ENCODE measurements at places on chromosomes 2 and 18. TPM values are rescaled to one million over a fixed set of nuclear protein-coding genes. Genes with fewer than 3 reads are reported as not detected.
A peak's percentile ranks its signal among the peaks of the same experiment; 100 is the strongest.

GRCh38 chr2:223674998-223675609 is 72.9 kb upstream of the SCG2 start:
- DNase-seq, result peak; percentile 48

DNA sequence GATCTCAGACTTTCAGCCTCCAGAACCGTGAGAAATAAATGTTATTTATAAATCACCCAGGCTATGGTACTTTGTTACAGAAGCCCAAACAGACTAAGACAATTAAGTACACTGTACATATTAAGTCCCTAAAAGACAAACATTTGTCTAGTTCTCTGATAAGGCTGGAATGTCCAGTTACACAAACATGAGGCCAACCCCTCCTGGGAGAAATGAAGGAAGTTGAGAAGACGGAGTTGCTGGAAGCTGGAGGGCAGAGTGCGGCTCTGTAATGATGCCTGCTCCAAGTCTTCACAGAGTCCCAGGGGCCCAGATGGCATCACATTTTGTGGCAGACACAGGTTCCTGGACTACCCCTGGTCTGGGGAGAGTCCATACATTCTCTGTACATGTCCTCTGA is 79.2 kb upstream of the ST8SIA3 start:
- no peak for DNase-seq

GRCh38 chr18:48325115-48325665 is 84.0 kb downstream of the ZBTB7C start:
- DNase-seq, result no peak

DNA sequence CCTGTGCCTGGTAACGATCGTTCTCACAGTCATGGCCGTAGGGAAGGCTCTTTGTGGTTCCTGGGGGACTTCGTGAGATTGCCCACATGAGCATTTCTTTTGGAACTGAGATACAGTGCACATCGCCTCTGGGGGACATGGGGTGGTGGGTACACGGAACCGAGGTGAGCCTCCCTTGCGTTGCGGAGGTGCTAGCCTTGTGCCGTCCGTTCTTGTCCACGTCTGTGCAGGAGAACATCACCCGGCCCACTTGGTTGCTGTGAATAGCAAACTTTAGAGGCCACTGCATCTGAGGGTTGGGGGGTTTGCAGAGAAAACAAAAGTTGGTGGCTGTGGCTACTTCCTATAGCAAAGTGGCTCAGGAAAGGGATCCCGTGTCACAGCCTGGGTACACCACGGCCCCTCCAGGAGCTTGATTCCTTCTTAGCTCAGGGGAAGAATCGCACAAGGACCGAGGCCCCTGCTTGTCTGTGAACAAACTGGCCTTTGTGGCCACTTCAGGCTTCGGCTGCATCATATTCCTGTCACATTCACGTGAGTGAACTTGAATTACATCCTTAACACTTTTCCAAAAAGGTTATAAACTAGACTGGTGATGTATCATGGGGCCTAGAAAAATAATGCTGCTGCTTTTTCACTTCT is 72.6 kb downstream of the LRRFIP1 start:
- DNase-seq, result no peak

- no peak for DNase-seq
These were observed 86.8 kb upstream of the GULP1 start for GRCh38 chr2:188204824-188205223.

DNA sequence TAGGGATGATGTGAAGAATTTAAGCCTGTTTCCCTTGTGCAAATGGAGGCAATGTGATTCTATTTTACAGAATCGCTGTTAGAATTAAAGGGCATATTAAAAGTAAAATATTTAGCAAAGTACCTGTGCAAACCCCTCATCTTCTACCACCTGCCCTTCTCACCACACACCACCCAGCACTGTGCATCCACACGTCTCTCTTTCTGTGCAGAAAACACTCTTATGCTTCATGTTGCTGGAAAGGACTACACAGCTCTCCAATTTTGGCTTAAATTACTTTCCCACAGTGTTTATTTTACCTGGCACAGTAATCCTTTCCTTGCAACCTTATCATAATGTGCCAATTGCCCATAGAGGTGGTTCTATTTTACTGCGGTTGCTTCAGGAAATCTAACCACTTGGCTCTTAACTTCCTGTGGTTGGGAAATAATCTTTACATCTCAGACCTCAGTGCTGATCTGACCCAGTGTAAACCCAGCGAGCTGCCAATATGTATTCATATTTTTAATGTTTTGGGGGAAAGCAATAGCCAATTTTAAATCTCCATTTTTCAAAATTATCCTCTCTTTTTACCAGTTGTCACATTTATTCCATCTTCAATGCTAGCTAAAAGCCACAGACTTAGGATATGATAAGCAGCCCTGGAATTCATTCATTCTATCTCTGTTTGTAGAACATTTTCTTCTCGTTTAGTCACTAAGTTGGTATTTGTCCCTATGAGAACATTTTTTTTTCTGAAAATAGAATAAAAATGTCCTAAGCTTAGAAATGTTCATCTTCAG is 250.9 kb downstream of the DSEL start:
- no peak for DNase-seq

DNA sequence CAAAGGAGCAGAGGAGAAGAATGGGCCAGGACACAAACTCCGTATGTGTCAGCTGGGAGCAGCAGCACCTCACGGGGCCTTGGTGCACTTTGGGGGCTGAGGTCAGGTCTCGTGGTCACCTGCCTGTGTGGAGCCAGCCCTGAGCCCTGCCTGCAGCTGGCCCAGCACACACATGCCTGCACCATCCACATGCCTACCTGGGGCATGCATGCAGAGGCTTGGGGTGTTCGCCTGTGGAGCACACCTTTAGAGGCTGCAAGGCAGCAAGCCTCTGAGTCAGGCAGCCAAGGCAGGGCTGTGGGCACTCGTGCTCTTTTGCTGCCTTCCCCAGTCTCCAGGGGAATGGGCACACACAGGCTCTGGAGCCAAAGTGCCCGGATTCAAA is 36.0 kb downstream of the ARHGEF4 start:
- DNase-seq, result no peak

GRCh38 chr2:127386246-127386645 is 1.5 kb downstream of the MAP3K2 start:
- no peak for DNase-seq

- DNase-seq, result no peak
These were observed 454.2 kb upstream of the TNP1 start for GRCh38 chr2:217314021-217314460.

Gene SP140L
- 21.9 TPM for total RNA-seq

Gene CROCC2
- total RNA-seq, result 0.55 TPM

Gene CPO
- 0.71 TPM for total RNA-seq

Gene SKOR2
- total RNA-seq, result 1.4 TPM

Gene CD8B2
- 0.25 TPM for total RNA-seq

Gene ITGB6
- 0.79 TPM for total RNA-seq

Gene EFR3B
- total RNA-seq, result 3.6 TPM

Gene COPS9
- total RNA-seq, result 170 TPM

Gene SLC30A3
- 160 TPM for total RNA-seq

Gene UBE2F
- 77.8 TPM for total RNA-seq

Gene DTNB
- total RNA-seq, result 45.1 TPM
